ENCODE measurements at places on chromosomes 2 and 18.

DNA sequence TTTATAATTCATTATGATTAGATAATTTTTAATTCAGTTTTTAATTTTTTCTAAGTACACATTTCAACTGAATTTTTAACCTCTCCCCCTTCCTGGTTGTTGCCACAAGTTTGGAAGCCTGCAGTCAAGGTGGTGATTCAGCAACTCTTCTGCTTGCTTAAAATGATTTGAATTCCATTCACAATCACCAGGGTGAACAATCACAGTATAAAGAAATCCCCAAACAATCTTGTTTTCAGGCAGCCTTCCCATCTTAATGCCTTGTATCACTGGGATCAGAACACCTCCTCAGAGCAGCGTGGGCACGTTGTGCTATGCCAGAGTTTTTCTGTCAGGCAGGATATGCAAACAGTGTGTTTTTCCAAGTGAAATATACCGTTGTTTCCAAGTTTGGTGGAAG, 46.7 kb upstream of the BARD1 start:
- no peak for DNase-seq

DNA sequence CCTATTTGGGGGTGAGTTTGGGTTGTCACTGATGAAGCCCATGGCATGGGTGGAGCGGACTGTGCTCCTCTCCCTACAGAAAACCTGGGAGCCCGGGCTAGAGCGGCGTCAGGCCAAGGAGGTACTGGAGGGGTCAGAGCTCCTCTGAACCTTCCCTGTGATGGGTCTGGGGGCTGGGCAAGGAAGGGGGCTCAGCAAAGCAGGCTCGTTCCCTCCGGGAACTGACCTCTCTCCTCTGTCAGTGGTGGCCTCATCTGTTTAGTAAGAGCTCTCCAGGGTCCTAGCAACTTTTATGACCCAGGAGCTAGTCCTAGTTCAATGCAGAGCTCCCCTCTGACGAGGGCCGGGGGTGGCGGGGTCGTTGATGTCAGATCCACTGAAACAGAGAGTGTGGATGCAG, 62.4 kb upstream of the OTOF start:
- no peak for DNase-seq

DNA sequence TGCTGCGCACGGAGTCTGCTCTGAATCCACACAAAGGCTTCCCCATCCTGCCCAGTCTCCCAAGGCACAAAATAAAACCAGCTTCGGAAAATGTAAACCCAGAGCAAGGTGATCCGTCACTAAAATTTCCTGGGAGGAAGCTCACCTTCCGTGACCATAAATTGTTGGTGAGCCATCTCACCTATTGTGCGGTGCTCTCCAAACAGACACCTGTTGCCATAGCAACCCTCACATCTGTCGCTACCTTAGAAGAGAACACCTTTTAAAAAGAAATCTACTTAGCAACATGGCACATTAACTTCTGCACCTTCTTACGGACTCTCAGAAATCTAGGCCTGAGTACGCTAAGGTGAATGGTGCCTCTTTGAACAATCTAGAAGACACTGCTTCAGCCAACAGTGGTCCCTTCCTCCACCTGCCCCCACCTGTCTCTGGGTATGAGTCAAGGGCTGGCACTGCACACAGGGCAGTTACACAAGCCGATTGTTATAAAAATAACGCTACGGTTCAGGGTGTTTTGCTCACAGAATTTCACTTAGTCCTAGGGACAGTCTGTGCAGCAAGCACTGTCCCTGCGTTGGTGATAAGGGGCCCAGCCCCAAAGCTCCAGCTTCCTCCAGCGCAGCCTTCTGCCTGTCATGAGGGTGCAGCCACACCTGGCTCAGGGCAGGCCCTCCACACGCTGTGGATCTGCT, 114.9 kb upstream of the ID2 start:
- DNase-seq: no peak

DNA sequence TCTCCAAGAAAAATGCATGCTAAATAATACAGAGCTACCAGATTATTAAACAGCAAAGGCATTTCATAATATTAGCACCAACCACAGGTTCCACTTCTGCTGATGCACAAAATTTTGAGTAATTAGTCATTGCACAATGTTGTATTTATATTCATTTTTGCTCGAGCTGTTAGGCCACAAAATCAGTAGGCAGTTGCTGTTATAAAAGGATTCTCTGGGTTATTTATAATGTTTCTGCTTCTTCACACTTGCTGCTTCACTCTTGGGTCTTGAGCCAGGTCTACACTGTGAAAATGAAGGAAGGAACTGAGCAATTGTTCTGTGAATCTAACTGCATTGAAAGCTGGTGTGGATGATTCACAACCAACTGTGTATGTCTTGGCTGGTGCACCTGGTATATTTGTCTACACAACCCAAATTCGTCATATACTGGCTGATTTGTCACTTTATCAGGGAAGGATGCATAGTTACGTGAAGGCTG, 38.3 kb downstream of the MRPL33 start:
- DNase-seq: peak; percentile 95

DNA sequence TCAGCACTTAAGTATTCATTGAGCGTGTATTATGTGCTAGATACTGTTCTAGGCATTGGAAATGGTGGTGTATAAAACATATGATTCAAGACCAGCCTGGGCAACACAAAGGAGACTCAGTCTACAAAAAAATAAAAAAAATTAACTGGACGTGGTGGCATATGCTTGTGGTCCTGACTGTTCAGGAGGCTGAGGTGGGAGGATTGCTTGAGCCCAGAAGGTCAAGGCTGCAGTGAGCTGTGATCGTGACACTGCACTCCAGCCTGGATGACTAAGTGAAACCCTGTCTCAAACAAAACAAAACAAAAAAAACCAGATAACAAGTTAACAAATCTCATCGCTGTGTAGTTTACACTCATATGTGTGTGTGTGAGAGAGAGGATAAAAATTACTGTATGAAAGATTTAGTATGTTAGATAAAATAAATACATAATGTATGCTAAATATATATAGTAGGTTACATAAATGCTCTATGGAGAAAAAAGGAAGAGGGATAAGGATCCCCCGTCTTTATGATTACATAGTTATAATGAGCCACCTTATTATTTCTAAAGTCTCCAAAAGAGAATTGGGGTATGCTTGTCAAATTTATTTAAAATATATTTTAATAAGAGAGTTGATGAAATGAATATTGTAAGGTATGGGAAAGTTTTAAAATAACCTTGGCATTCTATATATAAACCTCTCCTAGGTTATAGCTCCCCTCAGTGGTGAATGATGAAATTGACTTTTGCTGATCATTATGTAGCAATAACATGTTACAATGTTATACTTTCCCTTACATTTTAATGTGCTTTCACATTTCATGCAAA, 69.2 kb downstream of the EHBP1 start:
- DNase-seq: peak; percentile 63

- peak; percentile 47 for DNase-seq
Observed at GRCh38 chr2:187594801-187595200, 40.6 kb upstream of the TFPI start.

DNA sequence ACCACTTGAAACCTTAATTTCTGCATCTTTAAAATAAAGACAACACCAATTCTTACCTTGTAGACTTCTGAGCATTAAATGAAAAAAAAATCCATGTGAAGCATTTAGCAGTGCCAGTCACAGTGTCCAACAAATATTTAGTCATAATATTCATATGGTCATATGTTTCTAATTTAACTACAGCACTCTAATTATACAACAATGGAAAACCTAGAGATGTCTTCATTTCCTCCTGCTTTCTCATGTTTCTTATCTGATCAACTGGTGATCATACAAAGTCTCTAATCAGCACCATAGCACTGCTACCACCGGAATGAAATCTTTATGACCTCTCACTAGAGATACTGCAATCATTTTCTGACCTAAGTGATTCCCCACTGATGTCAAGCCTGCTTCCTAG, 10.2 kb upstream of the SCN3A start:
- DNase-seq: no peak

DNA sequence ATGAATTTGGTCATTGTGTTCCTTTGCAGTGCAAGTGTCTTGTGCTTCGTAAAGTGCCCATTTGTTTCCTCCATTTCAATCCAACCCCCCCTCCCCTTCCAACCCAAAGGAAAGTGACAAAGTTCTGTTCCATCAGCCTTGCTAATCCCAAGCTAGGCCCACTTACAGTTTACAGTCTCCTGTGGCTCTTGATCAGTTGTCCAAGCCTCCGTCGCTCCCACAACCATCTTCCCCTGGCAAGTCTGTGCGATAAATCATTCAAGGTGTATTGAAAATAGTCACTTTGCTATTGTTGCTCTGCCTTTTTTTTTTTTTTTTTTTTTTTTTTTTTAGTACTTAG, 6.5 kb downstream of the POU3F3 start:
- DNase-seq: no peak

DNA sequence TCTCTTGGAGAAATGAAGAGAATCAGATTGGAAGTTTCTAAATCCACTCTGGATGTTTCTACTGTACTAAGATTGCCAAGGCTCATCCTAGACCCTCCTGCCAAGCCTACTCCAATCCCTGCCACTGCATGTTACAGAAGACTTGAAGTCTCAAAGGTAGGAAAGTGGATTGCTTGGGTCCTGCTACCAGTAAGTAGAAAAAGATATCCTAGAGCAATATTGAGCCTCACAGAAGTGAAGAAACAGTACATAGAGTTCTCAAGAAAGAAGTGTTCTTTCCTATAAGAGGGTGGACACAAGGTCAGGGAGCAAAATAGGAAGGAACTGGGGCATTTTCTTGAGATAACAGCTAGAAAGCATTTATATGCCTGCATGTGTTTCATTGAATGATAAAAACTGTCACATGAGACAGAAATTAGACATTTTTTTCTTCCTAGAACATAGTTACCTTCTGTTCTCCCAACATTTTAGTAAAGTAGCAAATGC, 232.9 kb downstream of the RBM43 start:
- DNase-seq: no peak

- DNase-seq: no peak
Observed at GRCh38 chr2:202780514-202781021, 91.0 kb downstream of the ICA1L start.

- DNase-seq: peak; percentile 13
Observed at GRCh38 chr2:11140492-11140891, 14.8 kb upstream of the SLC66A3 start.

DNA sequence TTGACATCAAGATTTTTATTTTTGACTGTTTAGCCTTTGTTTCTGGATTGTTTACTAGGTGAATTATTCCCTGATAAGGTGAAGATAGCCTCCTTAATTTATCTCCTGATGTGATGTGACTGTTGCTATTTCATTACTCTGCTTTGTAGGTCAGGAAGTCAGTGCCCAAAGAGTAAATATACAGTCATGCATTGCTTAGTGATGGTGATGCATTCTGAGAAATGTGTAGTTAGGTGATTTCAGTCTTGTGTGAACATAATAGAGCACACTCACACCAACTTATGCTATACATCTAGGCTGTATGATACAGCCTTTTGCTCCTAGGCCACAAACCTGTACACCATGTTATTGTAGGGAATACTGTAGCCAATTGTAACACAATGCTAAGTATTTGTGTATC, 102.4 kb upstream of the THUMPD2 start:
- peak; percentile 50 for DNase-seq

- DNase-seq: peak; percentile 33
Observed at GRCh38 chr18:40911582-40912254, 1043.3 kb upstream of the PIK3C3 start.

DNA sequence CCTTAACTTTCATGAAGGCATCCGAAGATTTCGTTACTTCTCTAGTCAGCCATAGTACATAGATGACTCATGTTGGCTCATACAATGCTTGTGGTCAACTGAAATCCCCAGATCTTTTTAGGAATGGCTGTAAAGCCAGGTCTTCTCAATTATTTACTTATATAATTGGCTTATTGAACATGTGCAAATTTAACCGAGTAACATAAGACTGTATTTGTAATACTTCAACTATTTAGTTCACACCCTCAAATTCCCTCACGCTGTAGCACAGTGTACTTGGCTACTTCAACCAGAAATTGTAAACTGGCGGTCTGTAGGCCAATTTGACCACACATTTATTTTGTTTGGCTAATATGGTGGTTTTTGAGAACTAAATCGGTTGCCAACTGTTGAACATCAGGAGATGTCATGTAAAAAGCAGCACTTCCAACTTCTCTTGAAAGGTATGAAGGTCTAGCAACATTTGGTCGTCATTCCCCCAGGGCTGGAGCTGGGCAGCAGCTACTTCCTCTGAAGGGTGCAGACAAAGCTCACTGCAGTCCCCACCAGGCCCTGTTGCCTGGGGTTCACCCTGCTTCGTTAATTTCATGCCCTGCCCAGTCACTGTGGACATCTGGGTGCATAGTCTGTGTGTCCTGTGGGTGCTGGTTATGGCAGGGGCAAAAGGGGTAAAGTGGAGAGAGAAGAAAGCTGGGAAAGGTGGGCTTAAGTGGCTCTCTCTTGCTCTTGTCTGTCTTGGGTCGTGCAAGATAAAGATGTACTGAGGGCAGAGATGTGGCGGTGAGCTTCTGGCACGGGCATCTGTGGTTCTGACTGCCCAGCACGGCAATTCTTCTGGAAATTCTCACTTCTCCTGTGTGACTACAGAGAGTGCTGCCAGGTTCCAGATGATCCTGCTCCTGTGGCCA, 3.2 kb upstream of the SH3RF3 start:
- DNase-seq: peak; percentile 85

GRCh38 chr2:128623776-128624761, 305.4 kb upstream of the HS6ST1 start:
- peak; percentile 75 for DNase-seq

GRCh38 chr2:36566887-36567286, 31.1 kb downstream of the FEZ2 start:
- DNase-seq: no peak

GRCh38 chr18:65017372-65017760, 733.4 kb upstream of the CDH7 start:
- DNase-seq: no peak

DNA sequence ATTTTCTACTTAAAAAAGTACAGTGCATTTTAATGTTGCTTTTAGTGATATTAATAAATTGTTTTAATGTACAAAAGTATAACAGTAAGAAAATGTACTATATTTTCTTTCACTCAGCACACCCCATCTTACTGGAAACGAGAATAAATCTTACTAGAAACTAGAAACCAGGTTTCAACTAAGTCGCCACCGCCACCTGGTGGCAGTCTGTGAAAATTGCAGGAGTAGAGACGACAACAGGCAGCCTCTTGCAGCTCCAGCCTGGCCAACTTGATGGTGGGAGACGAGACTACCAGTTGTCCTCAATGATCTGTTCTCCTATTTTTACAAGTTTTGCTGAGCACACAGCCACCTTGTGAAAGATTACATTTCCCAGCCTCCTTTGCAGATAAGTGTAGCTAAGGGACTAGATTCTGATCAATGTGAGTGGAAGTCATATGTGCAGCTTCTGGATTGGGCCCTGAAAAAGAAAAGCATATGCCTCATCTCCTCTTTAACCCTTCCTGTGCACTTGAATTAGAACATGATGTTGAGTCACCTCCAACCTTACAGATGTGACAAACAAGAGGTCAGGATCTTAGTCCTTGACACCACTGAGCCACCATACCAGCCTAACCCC, 8.7 kb downstream of the OTOF start:
- DNase-seq: peak; percentile 84

DNA sequence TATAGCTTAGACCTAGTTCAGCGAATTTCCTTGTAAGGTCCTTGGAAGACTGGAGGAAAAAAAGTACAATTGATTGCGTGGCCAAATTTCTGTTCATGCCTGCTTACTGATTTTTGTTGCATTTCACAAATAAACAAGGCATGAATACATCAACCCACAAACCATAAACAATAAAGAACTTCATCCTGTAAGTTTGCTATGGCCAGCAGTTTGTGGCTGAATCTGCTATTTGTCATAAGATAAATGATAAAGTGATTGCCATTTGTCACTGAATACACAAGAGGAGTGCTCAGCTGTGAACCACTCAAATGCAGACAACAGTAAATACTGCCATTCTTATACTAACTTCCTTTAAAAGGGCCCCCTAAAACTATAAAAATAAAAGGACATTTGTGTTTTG, 259.5 kb downstream of the CCDC178 start:
- DNase-seq: no peak

- DNase-seq: no peak
Observed at GRCh38 chr2:20541294-20541640, 94.4 kb downstream of the RHOB start.
